CD14-positive monocyte (primary cell): ENCODE measurements at places on chromosomes 6 and 20. TPM values are rescaled to one million over a fixed set of nuclear protein-coding genes. Genes with fewer than 3 reads are reported as not detected.

Gene LAMP5
- polyA plus RNA-seq: 2.6 TPM

Gene PACRG
- not detected in 2 replicates for polyA plus RNA-seq

Gene RRBP1
- 16.5 and 22.2 TPM in 2 replicates for polyA plus RNA-seq

Gene PRSS35
- polyA plus RNA-seq: not detected in 2 replicates

Gene ABHD16A
- 53.0 TPM for polyA plus RNA-seq

Gene SCUBE3
- not detected in 2 replicates for polyA plus RNA-seq
